ENCODE measurements at places on chromosomes 1 and 21. TPM values are rescaled to one million over a fixed set of nuclear protein-coding genes. Genes with fewer than 3 reads are reported as not detected.

The LRRC38 gene
- 0.06 TPM for total RNA-seq

The CRYAA gene
- 0.18 TPM for total RNA-seq

The SPRR2F gene
- total RNA-seq, result not detected

The HPDL gene
- total RNA-seq, result 2.7 TPM

The OR2L5 gene
- not detected for total RNA-seq

The TMCO2 gene
- total RNA-seq, result not detected

The HES5 gene
- not detected for total RNA-seq

Measured in A549 treated with dexamethasone at 1 μM for 4 hours (cell line).